ENCODE measurements at places on chromosomes 2 and 18. TPM values are rescaled to one million over a fixed set of nuclear protein-coding genes. Genes with fewer than 3 reads are reported as not detected.

DNA sequence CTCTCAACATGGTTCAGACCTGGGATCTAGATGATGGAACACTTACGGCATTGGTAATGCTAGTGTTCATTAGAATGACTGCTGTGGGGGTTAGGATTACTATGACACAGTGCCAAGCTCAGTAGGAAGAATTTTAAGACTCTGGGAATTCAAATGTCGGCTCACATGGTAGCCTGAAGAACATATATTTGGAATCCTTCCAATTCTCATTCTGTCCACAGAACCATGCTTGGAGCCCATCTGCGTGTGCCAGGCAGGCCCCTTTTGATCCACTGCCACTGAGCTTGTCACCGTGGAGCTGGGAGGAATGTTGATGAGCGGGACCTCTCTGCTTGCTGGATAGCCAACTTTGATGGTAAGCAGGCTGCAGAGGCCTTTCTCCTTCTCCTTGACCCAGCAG lies 322.0 kb upstream of the SOX11 start:
- H3K4me1 ChIP-seq: no peaks in the 10 kb centered on the region
- no peak overlapping the region for H3K27ac ChIP-seq
- H3K4me3 ChIP-seq: no peak overlapping the region
- H3K36me3 ChIP-seq: no peaks in the 10 kb centered on the region

- no peak overlapping the region for H3K27ac ChIP-seq
- H3K27me3 ChIP-seq: no peaks in the 10 kb centered on the region
- no peaks in the 10 kb centered on the region for H3K4me1 ChIP-seq
- DNase-seq: no peak
- H3K4me3 ChIP-seq: no peak overlapping the region
- H3K36me3 ChIP-seq: no peaks in the 10 kb centered on the region
Observed at GRCh38 chr2:220117025-220117424, 489.6 kb downstream of the SLC4A3 start.

ZCCHC2 gene
- 24.7 TPM for total RNA-seq

ASB3 gene
- total RNA-seq: 9.9 TPM

FEV gene
- total RNA-seq: 2.9 TPM

DNA sequence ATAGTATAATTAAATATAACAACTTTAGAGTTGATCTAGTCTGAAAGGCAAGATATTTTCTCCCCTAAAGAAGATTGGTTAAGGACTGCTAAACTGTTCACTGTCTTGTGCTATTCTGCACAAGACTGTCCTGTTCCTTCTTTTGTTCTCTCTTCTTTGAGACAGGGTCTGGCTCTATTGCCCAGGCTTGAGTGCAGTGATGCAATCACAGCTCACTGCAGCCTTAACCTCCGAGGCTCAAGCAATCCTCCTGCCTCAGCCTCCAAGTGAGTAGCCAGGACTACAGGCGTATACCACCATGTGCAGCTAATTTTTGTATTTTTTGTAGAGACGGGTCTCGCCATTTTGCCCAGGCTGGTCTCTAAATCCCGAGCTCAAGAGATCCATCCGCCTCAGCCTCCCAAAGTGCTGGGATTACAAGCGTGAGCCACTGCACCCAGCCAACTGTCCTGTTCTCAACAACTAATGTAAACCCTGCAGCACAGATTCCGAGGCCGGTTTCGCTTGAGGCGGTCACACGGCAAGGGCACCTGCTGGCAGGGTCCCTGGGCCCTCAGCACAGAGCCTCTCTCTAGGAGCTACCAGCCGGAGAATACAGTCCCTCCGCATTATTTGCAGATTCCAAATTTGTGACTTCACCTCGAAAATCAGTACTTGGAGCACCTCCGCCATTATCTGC lies 16.4 kb downstream of the PXDN start:
- H3K27ac ChIP-seq: no peak overlapping the region
- DNase-seq: peak; percentile 12
- H3K4me1 ChIP-seq: no peaks in the 10 kb centered on the region
- no peaks in the 10 kb centered on the region for H3K27me3 ChIP-seq
- H3K36me3 ChIP-seq: no peaks in the 10 kb centered on the region

DNA sequence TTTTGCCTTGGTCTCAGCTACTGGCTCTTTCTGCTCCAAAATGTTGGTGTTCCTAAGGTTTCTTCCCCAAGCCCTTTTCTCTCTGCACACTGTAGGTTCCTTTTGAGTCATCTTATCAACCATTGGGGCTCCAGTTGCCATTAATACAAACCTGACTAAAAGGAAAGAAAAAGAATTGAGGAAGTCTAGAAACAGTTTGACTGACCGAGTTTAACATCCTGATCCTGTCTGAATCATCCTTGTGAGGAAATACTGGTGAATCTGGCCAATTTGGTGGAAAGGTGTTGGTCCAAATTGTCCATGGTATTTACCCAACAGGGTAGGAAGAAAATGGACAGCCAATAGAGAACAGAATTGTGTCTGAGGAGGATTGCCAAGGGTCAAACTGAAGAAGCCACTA lies 38.3 kb downstream of the CRYGD start:
- DNase-seq: no peak
- no peaks in the 10 kb centered on the region for H3K4me1 ChIP-seq
- H3K4me3 ChIP-seq: no peak overlapping the region
- no peaks in the 10 kb centered on the region for H3K36me3 ChIP-seq
- H3K27me3 ChIP-seq: no peaks in the 10 kb centered on the region

Data from colonic mucosa (tissue), 4 donors.